T-helper 2 cell treated with Interferon-gamma antibody and Interleukin-4, amounts not matched to agents 5 μg/mL and 100 μg/mL, for 36 hours (primary cell): ENCODE measurements at places on chromosomes 5 and 9.

- no peak for DNase-seq
These were observed 41.1 kb upstream of the ERCC6L2 start for GRCh38 chr9:95834281-95834907.

DNA sequence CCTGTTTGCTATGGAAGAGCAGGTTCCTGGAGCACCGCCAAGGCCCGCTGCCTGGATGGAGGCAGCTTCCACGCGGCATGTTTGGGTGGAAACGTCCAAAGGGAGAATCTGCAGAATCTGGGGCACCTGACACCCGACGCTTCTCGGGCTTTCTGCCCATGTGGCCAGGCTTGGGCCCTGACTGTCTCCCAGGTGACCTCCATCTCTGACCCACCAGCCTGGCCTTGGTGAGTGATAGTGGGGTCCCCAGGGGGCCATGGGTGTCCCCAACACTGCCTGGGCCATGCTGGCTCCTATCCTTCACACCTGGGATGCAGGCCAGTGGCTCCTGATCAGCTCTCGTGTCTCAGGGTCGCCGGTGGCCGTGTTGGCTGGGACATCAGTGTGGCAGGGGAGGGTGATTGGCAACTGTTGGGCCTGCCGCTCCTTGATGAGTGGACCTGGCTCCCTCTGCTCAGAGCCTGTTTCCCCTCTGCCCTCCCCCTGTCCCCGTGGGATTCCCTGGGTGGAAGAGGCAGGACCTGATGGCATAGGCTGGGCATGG lies 34.0 kb downstream of the GLT6D1 start:
- no peak for DNase-seq

DNA sequence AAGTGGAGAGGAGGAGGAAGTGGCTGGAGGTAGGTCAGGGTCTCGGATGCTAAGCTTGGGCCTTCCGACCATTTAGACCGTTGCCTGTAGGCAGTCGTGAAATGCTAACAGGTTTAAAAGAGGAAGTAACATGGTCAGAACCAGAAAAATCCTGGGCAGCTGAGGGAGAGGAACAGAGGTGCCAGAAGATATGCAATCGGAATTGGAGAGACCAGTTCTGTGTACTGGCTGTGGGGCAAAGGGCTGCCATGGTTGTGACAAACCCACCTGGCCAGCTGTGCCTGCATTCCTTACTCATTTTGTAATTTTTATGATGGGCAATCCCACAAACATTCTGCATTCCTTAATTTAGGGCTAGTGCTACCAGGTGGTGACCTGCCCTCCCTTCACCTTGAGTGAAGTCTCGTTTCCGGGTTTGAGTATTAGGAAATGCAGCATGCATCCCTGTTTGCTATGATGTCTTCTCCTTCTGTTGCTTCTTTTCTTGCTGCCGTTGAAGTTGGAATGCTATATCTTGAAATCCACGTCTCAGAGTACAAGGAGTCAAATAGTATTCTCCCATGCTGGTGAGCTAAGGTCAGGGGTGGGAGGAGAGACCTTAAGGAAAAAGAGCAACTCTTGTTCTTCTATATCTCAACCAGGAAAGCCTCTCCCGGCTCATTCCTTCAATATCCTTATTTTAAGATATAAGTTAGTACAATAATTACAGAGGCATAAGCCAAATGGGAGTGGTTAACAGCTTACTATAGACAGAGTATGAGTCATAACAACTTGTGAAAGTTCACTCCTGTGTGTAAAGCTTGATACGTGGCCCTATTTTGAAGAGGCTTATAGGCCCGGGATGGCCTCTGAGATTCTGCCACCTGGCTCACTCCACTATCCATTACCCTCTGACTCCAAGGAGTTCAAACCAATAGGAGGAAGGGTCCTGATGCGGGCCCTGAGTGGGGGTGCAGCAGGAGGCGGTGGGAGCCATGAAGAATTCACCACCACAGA lies 37.0 kb downstream of the B4GALT1 start:
- DNase-seq, result no peak

DNA sequence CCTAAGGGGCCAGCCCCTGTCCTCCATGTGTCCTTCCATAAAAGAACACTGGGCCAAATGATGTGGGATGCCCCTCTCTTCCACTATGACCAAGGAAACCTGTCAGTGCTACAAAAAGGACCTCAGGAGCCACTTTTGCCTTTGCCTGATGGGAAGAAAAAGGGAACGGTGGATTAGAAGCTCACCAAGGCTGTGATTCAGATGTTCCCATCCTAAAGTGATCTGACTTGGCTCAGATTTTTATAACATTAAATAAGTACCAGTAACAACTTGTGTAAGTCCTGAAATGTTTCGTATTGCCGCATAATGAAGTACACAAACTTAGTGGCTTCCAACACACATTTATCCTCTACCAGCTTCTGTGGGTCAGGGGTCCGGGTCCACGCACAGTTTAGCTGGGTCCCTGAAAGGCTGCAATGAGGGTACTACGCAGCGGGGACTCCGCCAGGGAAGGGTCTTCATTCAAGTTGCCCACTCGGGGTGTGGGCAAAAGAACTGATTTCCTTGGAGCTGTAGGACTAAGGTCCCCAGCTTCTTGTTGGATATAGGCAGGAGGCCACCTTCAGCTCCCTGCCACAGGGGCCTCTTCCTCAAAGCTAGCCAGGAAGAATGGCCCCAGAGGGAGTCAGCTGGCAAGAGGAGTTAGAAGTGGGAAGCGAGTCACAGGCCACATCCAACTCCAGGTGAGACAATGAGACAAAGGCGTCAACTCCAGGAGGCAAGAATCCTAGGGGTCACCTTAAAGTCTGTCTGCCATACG lies 60.4 kb downstream of the RAPGEF1 start:
- no peak for DNase-seq

DNA sequence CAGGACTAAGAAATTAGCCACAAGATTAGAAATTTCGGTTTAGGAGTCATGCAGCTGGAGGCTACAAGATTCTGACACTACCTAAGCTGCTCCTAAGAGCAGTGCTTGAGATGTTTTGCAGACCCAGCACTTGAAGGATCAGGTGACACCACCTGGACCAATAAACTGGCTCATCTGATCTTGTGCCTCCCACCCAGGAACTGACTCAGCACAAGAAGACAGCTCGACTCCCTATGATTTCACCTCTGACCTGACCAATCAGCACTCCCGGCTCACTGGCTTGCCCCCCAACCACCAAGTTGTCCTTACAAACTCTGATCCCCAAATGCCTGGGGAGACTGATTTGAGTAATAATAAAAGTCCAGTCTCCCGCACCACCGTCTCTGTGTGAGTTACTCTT lies 170.4 kb downstream of the TTC39B start:
- no peak for DNase-seq

GRCh38 chr5:171603591-171603990 lies 182.0 kb upstream of the SMIM23 start:
- DNase-seq, result no peak

- DNase-seq, result no peak
These were observed 85.7 kb downstream of the ALDH7A1 start for GRCh38 chr5:126509339-126509738.

- no peak for DNase-seq
These were observed 107.0 kb downstream of the CDH6 start for GRCh38 chr5:31300501-31300900.

DNA sequence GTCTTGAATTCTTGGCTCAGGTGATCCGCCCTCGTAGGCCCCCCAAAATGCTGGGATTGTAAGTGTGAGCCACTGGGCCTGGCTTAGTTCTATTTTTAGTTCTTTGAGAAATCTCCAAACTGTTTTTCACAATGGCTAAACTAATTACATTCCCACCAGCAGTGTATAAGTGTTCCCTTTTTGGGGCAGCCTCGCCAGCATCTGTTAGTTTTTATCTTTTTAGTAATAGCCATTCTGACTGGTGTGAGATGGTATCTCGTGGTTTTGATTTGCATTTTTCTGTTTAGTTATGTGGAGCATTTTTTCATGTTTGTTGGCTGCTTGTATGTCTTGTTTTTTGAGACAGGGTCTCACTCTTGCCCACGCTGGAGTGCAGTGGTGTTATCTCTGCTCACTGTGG lies 28.2 kb downstream of the CNOT6 start:
- DNase-seq, result no peak

- DNase-seq, result no peak
These were observed 3.4 kb downstream of the CCNI2 start for GRCh38 chr5:132750471-132751230.

- DNase-seq, result no peak
These were observed 74.7 kb downstream of the KIF24 start for GRCh38 chr9:34254141-34254913.

GRCh38 chr9:99465231-99465907 lies 243.3 kb downstream of the SEC61B start:
- DNase-seq, result no peak

GRCh38 chr5:158164296-158165047 lies 305.5 kb upstream of the CLINT1 start:
- DNase-seq, result no peak

- no peak for DNase-seq
These were observed 31.9 kb downstream of the RXRA start for GRCh38 chr9:134358026-134358661.

DNA sequence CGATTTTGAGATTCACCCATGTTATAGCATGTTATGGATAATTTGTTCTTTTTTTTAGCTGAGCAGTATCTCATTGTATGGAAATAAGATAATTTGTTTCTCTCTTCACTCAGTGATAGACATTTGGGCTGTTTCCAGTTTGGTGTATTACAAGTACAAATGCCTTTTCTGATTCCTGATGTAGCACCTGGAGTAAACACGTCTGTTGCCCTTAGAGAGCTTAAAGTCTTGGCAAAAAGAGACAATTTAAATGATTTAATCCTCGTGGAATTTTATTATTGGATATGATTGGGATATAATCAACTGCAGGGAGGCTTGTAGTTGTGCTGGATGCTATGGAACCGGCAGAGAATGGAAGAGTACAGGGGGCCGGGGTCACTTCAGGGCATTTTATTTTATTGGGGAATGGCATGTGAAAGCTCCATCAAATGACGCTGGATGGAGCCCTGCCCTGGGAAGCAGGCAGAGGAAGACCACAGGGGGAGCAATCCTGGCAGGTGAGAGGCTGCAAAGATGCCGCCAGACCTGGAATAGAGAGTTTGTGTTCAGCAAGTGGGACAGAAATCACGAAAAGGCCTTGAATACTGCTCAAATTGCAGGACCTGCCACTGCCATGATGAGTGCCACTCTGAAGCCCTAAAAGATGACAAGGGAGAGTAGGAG lies 31.0 kb upstream of the TGFBI start:
- no peak for DNase-seq

- no peak for DNase-seq
These were observed 58.1 kb downstream of the ANGPTL2 start for GRCh38 chr9:127064335-127064734.

DNA sequence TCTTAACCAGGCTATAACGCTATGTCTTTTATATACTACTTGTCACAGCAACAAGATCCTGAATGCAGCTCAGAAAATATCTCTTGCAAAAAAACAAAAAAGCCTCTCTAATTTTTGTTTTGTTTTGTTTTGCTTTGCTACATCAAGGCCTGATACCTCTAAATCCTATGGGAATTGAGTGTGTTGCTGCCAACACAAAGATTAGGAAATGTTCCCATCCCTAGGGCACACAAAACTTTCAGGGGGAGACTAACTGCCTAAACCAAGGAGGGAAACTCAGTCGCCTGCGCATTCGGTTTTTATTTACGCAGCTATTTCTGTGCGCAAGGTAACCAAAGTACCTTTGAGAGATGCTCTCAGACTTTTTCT lies 1.7 kb downstream of the SSBP2 start:
- no peak for DNase-seq

DNA sequence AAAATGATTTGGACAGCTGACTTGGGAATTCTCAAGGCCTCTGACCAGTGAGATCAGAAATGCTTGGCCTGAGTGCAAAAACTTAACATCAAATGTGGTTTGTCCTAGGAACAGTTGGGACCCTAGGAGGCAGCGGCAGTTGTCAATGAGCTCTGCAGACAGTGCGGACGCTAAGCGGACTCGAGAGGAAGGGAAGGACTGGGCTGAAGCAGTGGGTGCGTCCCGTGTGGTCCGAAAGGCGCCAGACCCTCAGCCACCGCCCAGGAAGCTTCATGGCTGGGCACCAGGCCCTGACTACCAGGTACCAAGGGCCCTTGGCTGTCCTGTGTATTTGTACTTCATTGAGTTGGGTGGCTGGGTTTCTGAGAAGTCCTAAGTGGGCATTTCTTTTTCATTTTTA lies 43.7 kb upstream of the POMT1 start:
- DNase-seq, result no peak

DNA sequence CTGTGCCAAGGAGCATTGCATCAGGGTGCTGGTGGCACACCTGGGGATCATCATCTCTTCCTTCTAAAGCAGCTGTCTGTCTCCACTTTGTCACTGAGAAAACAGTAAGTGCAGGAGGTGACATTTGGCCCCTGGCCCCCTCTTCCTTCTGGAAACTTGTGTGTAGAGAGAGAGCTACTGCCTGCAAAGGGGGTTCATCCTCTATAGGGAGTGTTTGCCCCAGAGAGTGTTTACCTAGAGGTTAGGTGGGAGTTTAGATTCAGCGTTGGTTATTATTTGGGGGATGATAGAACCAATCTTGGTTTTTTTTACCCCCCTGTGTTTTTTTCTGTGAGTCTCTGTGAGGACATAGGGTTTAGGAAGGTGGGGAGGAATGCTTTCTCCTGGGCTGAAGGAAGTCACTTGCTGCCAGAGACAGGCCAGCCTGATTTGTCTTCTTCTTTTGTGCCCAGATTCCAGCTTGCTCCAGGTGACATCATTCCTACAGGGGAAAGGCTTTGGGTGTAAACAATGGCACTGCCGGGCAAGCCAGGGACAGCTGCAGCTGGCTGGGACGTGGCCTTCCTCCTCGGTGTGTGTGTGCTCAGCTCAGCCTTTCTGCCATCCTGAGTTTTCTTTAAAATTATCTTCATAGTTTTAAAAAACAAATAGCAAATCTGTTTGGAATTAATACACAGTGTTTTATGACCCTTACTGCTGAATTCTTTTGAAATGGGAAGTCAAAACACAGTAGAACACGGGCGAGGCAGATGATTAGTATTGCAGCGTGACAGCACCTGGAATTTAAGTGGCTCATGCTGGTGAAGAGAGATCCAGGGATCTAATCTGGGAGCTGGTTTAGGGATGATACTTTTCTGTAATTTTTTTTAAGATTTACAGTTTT lies 24.5 kb downstream of the PRRC2B start:
- no peak for DNase-seq

- no peak for DNase-seq
These were observed 142.1 kb upstream of the DAB2 start for GRCh38 chr5:39566891-39567290.

DNA sequence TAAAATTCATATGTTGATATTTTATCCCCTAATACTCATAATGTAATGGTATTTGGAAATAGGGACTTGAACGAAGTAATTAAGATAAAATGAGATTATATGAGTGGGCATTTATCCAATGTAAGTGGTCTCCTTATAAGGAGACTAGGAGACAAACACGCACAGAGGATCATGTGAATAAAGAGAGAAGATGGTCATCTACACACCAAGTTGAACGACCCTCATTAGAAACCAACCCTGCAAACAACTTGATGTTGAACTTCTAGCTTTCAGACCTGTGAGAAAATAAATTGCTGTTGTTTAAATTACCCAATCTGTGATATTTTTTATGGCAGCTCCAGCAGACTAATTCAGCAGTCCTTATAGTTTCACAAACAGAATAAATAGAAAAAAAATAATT lies 27.5 kb upstream of the SELENOP start:
- no peak for DNase-seq
